Retina (tissue), 1 donor: ENCODE measurements at places on chromosomes 7 and 10.

- DNase-seq = no peak
These were observed 293.6 kb downstream of the ARHGAP12 start for GRCh38 chr10:31635009-31635408.

DNA sequence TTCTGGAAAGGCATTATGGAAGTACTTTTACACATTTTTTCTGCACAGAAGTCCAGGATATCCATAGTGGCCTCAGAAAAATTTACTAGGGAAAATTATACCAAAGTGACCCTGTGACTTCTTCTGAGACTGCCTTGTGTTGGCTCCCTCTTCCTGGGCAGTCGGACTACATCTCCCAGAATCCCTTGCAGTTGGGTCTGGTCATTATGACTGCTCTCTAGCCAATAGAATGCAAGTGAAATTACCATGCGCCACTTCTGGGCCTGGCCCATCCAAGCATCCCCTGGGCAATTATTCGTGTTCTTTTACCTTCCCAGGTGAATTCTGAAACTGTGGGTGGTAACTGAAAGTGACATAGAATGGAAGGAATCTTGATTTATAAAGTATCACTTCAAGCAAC lies 430.9 kb downstream of the ACTR3B start:
- DNase-seq = peak; percentile 20

DNA sequence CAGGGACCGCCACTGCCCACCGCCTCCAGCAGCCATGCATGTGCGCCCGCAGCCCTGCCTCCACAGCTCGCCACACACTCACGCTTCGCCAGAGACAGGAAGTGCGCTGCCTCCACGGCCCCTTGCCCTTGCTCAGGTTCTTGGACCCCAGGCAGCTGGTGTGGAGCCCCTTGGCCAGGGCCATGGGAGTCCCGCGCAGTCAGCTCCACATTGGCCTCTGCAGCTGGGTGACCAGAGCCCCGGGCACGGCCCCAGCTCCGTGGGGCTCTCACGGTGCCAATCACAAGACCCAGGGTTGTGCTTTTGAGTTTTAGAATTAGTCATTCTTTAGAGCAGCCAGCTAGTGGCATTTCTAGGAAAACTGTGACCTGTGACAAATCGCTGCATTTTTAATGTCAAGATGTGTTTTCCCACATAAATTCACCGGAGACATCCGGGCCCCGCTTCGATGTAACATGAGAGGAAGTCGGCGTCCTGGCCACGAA lies 4.3 kb upstream of the UTF1 start:
- DNase-seq = no peak

GRCh38 chr10:99540657-99541531 lies 8.2 kb downstream of the NKX2-3 start:
- peak; percentile 46 for DNase-seq

GRCh38 chr10:3427950-3428354 lies 255.4 kb upstream of the PITRM1 start:
- DNase-seq = no peak
